ENCODE measurements at places on chromosomes 2 and 18. TPM values are rescaled to one million over a fixed set of nuclear protein-coding genes. Genes with fewer than 3 reads are reported as not detected.

CPO gene
- polyA plus RNA-seq, result not detected

MTCL1 gene
- polyA plus RNA-seq, result 26.5 TPM

ALPI gene
- not detected for polyA plus RNA-seq

NTSR2 gene
- polyA plus RNA-seq, result 18.4 TPM

MALL gene
- polyA plus RNA-seq, result 1.9 TPM

B3GNT2 gene
- polyA plus RNA-seq, result 4.5 TPM

OR6B3 gene
- polyA plus RNA-seq, result not detected

ANKRD29 gene
- 1.2 TPM for polyA plus RNA-seq

ERFE gene
- 34.0 TPM for polyA plus RNA-seq

CDCA7 gene
- 25.0 TPM for polyA plus RNA-seq

EMILIN1 gene
- 6.2 TPM for polyA plus RNA-seq

CHAC2 gene
- polyA plus RNA-seq, result 1.4 TPM

STARD6 gene
- polyA plus RNA-seq, result 0.75 TPM

ARHGAP28 gene
- 1.2 TPM for polyA plus RNA-seq

ITGA4 gene
- polyA plus RNA-seq, result 1.3 TPM

PTRHD1 gene
- 58.8 TPM for polyA plus RNA-seq

HOXD11 gene
- 5.1 TPM for polyA plus RNA-seq

KIF5C gene
- polyA plus RNA-seq, result 93.6 TPM

RAD51AP2 gene
- polyA plus RNA-seq, result not detected

FN1 gene
- polyA plus RNA-seq, result 172 TPM

GREB1L gene
- 0.27 TPM for polyA plus RNA-seq

ACTG2 gene
- polyA plus RNA-seq, result 1.6 TPM

TRIM54 gene
- polyA plus RNA-seq, result 0.25 TPM

CELF4 gene
- 74.4 TPM for polyA plus RNA-seq

RUFY4 gene
- polyA plus RNA-seq, result not detected

MERTK gene
- polyA plus RNA-seq, result 6.3 TPM

C2orf78 gene
- polyA plus RNA-seq, result not detected

CCDC141 gene
- not detected for polyA plus RNA-seq

CHST9 gene
- polyA plus RNA-seq, result 0.20 TPM

TTN gene
- polyA plus RNA-seq, result not detected

CROCC2 gene
- polyA plus RNA-seq, result not detected

ASB3 gene
- polyA plus RNA-seq, result 20.5 TPM

RNU2-63P gene
- polyA plus RNA-seq, result not detected

IL1RL1 gene
- 1.7 TPM for polyA plus RNA-seq

ADGRF3 gene
- polyA plus RNA-seq, result 0.22 TPM

GPR155 gene
- 2.8 TPM for polyA plus RNA-seq

EVA1A gene
- 4.9 TPM for polyA plus RNA-seq

RSAD2 gene
- polyA plus RNA-seq, result 2.4 TPM

TTR gene
- 2.4 TPM for polyA plus RNA-seq

LAMA3 gene
- 1.8 TPM for polyA plus RNA-seq

BAZ2B gene
- polyA plus RNA-seq, result 14.7 TPM

RMC1 gene
- 31.4 TPM for polyA plus RNA-seq

DSC3 gene
- not detected for polyA plus RNA-seq

TM4SF20 gene
- not detected for polyA plus RNA-seq

TRAK2 gene
- polyA plus RNA-seq, result 14.0 TPM

NPPC gene
- polyA plus RNA-seq, result 0.66 TPM

NYAP2 gene
- 0.20 TPM for polyA plus RNA-seq

NR4A2 gene
- polyA plus RNA-seq, result 4.3 TPM

C2orf72 gene
- 14.1 TPM for polyA plus RNA-seq

TBR1 gene
- 9.4 TPM for polyA plus RNA-seq
